ENCODE measurements at places on chromosomes 3 and 15. TPM values are rescaled to one million over a fixed set of nuclear protein-coding genes. Genes with fewer than 3 reads are reported as not detected.

Gene XIRP1
- 0.40 TPM for total RNA-seq

Gene C3orf22
- not detected for total RNA-seq

Gene ACTRT3
- 5.1 TPM for total RNA-seq

Gene GOLGA6L25
- not detected for total RNA-seq

Gene C3orf18
- total RNA-seq, result 27.9 TPM

Gene KBTBD13
- total RNA-seq, result not detected

Gene FBLN2
- 187 TPM for total RNA-seq

Gene EFCAB12
- total RNA-seq, result not detected

Gene HERC2
- total RNA-seq, result 65.5 TPM

Gene CCR9
- not detected for total RNA-seq

Gene CTXN2
- total RNA-seq, result not detected

Gene TF
- total RNA-seq, result 0.78 TPM

Gene ACOX2
- total RNA-seq, result 17.3 TPM

Gene EPHB3
- total RNA-seq, result 5.4 TPM

Gene WDR76
- 11.1 TPM for total RNA-seq

Gene MESP1
- 2.0 TPM for total RNA-seq

Gene LRRIQ4
- total RNA-seq, result not detected

Gene LYZL4
- not detected for total RNA-seq
